ENCODE measurements at places on chromosomes 12 and 14.

- no peak for DNase-seq
Measured at GRCh38 chr14:91080071-91080470, 19.6 kb upstream of the RPS6KA5 start.

GRCh38 chr14:91250912-91251311 is 6.4 kb upstream of the GPR68 start:
- DNase-seq, result no peak

DNA sequence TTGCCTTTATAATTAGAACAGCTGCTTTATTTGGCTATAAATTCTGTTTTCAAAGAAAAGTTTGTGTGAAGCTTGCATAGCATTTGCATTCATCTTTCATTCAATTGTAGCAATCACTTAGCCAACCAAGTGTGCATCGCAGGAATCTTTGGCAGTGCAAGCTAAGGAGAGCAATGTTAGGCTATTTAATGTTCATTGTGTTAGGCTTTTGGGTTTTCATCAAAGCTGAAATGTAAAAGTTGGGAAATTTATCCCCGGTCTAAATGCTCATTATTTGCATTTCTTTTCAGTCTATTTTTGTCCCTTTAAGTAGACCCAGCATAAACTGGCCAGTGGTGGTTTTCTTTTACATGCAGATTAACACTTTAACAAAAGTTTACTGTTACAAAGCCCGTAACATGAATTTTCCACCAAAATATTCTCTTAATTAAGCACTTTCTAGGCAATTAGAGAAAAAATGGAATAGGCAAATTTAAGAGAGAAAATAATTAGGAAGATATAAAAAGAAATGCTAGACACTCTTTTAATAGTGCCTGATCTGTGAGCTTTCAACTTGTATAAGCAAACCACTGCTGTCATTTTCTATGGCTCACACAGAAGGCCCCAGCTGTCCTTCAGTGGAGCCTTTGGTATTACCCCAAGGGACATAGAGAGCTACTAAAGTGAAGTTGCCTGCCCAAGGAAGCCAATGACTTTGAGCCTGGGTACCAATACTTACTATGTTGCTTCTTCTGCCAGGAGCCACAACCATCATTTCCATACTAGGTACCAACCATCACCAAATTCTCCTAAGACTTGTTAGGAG is 898.9 kb upstream of the SEL1L start:
- no peak for DNase-seq

DNA sequence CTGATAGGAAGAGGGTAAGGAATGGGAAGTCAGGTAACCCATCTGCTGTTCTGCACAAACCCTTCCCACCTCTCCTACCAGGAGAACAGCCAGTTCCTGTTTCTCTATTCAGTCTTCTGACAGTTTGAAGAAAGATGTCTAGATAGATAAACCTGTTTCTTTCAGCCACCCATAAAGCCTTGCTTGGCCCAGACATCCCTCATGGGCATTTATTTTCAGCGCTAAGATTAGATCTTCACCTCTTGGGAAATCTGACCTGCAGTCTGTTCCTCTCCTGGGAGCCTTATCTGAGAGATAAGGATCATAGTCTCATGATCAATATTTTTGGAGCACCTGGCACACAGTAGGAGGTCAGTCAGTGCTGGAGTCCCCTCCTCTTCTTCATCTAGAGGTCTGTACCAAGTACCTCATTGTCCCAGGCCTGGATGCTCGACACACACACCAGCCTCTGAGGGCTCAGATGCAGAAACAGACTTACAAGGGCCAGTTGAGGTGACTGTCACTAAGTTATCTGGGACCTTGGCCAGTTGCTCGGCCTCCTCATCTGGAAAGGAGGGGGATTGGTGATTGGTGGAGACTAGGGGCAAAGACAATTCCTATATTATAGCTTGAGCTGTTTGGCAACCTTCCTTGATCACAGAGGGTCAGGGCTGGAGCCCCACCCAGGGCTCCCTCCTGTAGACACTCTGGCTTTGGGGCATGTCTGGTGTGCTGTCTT is 18.2 kb downstream of the ACVRL1 start:
- no peak for DNase-seq

DNA sequence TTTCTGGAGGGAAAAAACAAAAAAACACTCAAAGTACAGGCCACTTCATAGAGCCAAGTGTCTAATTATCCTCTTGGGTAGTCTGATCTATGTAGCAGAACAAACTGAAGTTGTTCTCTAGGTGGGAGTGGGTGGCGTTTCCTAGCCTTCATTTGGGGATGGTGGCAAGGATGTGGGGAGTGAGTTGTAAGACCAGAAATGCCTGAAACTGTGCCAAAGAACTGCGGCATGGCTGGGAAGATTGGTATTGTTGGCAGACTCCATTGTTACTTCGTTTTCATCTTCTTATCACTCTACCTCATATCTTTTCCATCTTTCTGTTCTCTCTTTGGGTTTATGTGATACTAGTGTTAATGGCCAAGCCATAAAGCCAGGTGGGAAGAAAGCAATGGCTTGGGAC is 177.3 kb upstream of the DDHD1 start:
- no peak for DNase-seq

- DNase-seq, result no peak
Measured at GRCh38 chr12:92502417-92503028, 200.3 kb upstream of the PLEKHG7 start.

DNA sequence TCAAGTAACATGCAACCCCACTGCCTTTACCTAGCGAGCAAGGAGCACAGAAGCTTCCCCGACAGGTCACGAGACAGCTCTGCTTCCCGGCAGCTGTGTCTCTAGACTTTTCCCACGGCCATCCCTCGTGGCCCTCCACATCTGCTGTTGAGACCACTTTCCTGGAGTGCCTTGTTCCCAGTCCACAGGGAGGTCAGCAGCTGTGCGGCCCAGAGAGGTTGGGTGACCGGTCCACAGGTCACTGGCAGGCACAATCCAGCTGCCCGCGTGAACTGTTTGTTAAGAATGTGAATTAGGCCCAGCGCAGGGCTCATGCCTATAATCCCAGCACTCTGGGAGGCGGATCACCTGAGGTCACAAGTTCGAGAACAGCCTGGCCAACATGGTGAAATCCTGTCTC is 71.5 kb downstream of the SCARB1 start:
- DNase-seq, result no peak

- no peak for DNase-seq
Measured at GRCh38 chr14:59275668-59276067, 87.2 kb downstream of the DAAM1 start.

DNA sequence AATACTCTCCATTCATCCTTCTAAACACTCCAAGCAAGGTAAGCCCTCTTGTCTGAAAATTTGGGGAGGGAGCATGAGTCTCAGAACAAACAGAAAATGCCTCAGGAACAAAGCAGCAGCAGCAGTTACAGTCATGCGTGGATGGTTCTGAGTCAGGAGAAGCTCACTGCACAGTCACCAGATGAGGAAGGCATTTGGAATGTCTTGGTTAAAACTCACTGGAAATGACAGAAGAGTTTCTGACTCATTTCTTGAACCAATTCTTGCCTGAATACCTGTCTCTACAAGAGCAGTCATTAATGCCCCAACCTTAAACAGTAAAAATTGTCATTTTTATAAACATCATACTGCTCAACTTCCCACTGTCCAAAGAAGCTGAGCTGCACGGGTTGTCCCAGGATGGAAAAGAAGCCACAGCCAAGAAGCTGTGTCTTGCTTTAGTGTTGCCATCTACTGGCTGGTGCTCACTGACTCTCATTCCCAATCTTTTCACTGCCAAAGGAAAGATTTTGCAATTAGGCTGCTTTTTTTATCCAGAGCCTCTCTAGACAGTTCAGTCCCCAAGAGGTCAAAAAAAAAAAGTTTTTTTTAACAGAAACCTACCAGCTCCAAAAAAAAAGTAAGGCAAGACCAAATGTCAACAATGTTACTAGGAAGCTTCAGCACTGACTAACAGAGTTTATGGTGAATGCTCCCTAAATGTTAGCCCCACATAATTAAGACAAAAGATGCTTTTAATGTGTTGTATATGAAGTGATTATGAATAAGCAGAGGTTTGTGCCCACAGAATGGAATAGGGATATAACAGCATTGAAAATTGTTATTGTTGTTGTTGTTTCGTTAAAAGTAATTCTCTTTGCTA is 40.4 kb downstream of the KICS2 start:
- peak; percentile 52 for DNase-seq

GRCh38 chr12:32482226-32482625 is 82.9 kb downstream of the FGD4 start:
- no peak for DNase-seq

DNA sequence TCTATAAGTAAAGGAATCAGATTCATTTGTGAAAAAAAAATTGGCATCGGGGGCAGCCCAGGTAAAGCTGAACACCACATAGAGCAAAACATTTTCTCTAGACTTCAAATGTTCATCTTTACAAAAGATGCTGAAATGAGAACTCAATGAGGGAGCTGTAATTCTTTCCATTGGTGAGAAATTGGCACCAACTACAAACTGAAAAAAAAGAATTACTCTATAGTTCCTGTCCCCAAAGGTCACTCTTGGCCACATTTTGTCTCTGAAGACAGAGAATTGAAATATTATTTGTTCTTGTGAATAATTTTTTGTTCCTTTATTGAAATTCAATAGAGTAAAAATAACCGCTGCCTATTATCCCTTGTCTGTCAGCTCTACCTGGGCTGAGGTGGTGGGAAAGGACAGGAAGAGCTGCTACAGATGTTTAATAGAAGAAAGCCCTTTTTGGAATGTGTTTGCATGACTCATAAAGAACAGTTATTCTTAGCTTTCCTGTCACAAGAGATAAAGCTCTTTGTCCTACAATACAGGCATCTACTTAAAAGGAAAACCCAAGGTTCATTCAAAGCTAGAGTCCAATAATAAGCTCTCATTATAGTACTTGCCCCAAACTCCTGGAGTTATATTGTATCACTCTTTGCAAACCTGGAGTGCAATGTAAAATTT is 380.1 kb upstream of the KITLG start:
- DNase-seq, result no peak

DNA sequence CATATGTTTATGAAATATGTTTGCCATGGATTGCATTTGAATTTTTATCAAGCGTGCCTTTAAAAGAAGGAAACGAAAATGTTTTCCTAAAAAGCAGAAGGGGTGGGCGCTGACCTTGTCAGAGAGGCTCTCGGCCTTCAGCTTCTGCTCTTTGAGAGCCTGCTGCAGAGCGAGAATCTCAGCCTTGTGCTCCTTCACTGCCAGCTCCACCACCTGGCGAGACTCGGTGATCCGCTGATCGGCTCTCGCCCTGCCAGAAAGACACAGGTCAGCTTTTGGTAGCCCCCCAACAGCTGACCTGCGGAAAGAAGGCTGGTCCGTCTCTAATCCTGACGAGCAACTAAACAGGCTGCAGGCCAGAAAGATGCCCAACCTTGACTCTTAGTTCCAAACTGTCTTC is 62.4 kb downstream of the PRKAB1 start:
- DNase-seq, result no peak

GRCh38 chr14:37591941-37592481 is 3.0 kb downstream of the FOXA1 start:
- DNase-seq, result no peak

- DNase-seq, result no peak
Measured at GRCh38 chr12:124345795-124346194, 50.9 kb downstream of the RFLNA start.

- DNase-seq, result no peak
Measured at GRCh38 chr12:15732341-15733061, 56.7 kb downstream of the EPS8 start.

GRCh38 chr14:69357544-69358200 is 40.4 kb downstream of the ERH start:
- no peak for DNase-seq

GRCh38 chr14:40347675-40348074 is 915.4 kb upstream of the FBXO33 start:
- no peak for DNase-seq

GRCh38 chr12:130993759-130994670 is 40.3 kb downstream of the ADGRD1 start:
- DNase-seq, result no peak

GRCh38 chr12:106461730-106462129 is 104.2 kb downstream of the POLR3B start:
- DNase-seq, result no peak

- DNase-seq, result no peak
Measured at GRCh38 chr12:26874501-26875296, 41.7 kb upstream of the ITPR2 start.

- no peak for DNase-seq
Measured at GRCh38 chr12:115468087-115468510, 784.1 kb upstream of the TBX3 start.

Measured in heart left ventricle (tissue), 16 donors.